ENCODE measurements at places on chromosomes 6 and 20.

DNA sequence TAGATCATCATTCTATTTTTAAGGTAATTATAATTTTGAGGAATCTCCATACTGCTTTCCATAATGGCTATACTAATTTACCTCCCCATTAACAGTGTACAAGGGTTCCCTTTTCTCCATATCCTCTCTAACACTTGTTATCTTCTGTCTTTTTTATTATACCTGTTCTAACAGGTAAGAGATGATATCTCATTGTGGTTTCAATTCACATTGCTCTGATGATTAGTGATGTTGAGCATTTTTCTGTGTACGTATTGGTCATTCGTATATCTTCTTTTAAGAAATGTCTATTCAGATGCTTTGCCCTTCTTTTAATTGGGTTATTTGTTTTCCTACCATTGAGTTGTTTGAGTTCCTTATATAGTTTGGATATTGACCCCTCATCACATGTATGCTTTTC lies 81.6 kb upstream of the SCAF8 start:
- no peak for DNase-seq

GRCh38 chr6:17336425-17336824 lies 55.3 kb downstream of the RBM24 start:
- no peak for DNase-seq

DNA sequence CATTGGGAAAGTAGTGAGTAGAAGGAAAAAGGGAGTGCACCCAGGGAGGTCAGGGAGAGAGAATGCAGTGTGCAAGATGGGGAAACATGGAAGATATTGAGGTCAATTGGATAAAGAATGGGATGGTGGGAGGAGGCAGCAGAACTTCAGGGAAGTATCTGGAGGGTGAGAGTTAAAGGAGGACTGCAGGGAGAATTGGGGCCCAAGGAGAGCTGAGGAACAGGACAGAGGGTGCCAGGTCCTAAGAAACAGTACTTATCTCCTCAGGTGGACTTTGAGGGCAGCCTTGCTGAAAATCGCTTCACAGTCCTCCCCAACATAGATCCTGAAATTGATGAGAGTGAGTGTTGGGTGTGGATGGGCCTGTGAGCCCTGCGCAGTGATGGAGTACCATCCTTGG lies 4.2 kb upstream of the SAPCD1 start:
- no peak for DNase-seq

GRCh38 chr6:63819831-63820230 lies 184.2 kb downstream of the PHF3 start:
- no peak for DNase-seq

DNA sequence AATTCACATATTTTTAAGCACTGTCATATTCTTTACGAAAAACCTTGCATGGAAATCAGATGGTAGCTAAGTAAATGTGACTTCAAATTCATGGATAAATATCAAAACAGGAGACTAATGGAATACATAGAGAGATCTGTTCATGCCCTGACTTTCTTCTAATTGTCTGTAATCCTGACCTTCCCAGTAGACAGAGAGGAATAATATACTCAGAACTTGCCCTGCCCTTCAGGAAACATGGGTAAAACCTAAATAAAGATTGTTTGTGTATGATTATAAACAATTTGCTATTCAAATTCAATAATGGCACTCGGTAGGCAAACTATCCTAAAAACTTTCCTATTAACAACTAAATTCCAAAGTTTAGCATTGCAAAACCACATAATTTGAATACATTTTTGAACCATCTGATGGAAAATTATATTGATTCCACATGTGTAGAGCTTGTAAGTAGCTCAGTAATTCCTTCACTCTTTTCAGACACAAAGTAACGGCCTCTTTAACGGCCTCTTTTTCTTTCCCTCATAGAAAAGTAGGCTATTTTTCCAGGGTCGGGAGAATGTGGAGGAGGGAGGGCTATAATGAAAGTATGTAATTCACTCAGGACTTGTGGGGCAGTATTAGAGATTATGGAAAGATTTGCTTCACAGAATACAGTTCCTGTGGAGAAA lies 227.6 kb downstream of the ALDH8A1 start:
- no peak for DNase-seq

GRCh38 chr6:151690768-151691562 lies 116.5 kb upstream of the ESR1 start:
- DNase-seq = no peak

- DNase-seq = no peak
These were observed 489.8 kb upstream of the SOX4 start for GRCh38 chr6:21103626-21104224.

DNA sequence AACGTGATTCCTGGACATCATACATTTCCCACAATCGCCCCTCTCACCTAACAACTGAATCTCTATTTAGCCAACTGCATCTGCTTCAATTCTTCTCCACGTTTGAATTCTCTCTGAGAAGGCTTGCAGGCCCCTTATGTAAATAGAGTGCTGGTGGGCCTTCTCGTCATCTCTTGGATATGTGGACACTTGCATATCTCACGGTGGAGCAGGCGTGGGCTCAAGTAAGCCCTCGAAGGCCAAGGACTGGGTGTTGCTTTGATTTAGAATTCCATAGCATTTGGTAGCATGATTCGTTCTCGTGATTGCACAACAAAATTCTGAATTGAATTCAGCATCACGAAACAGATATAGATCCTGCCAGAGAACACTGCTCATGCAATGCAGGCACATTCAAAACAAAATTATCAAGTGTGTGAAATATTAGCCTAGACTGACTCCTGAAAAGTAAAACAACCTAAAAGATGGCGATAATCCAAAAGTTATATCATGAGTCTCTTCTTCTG lies 613.6 kb downstream of the TFAP2A start:
- no peak for DNase-seq

GRCh38 chr6:3560211-3560610 lies 103.4 kb upstream of the SLC22A23 start:
- DNase-seq = no peak

DNA sequence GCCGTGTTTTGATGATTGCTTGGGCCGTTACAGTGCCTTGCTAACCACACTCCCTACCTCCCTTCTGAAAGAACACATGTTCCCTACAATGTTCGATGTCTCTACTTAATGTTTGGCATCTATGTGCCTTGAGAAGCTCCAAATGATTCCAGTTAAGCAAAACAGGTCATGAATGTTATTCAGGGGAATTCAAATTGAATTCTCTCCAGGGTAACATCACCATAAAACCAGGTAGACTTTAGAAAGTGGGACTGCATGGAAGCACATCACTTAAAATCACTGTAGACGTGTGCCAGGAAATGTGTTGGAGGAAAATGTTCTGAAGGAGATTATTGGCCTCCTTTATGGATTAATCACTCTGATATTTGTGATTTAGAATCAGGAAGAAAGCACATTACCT lies 128.1 kb downstream of the ADAT2 start:
- no peak for DNase-seq

GRCh38 chr6:143449714-143450452 lies 612 bp downstream of the ADAT2 start:
- peak; percentile 15 for DNase-seq

GRCh38 chr6:45532721-45533210 lies 155.0 kb upstream of the SUPT3H start:
- DNase-seq = no peak

DNA sequence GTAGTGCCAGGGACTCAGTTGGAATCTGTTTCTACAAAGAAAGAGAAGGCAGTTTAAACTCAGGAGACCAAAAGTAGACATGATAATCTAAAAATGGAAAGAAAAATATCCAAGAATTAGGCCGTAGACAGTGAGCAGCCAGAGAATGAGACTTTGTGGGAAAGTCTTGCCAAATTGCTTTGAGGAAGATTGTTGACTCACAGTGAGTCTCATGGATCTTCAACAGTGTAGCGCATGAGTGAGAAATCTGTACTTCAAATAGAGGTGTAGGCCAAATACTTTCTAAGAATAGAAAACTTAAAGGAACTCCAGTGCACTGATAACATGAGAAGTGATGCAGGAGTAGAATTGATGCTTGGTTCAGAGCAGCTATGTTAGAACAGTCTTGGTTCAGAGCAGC lies 284.5 kb downstream of the HTR1B start:
- no peak for DNase-seq

GRCh38 chr6:124963831-124964763 lies 1.9 kb downstream of the RNF217 start:
- DNase-seq = no peak

GRCh38 chr6:132369526-132369925 lies 31.7 kb downstream of the MOXD1 start:
- DNase-seq = no peak

- DNase-seq = peak; percentile 79
These were observed 16.6 kb upstream of the CCDC167 start for GRCh38 chr6:37516076-37516919.

GRCh38 chr6:24207413-24207812 lies 81.4 kb downstream of the NRSN1 start:
- no peak for DNase-seq

- no peak for DNase-seq
These were observed 24.1 kb upstream of the MYLIP start for GRCh38 chr6:16104624-16105433.

GRCh38 chr6:40520678-40521077 lies 66.5 kb downstream of the LRFN2 start:
- DNase-seq = peak; percentile 33

GRCh38 chr20:62217913-62218773 lies 1.9 kb downstream of the HRH3 start:
- no peak for DNase-seq

GRCh38 chr20:59817406-59817805 lies 116.0 kb downstream of the SYCP2 start:
- DNase-seq = peak; percentile 6

DNA sequence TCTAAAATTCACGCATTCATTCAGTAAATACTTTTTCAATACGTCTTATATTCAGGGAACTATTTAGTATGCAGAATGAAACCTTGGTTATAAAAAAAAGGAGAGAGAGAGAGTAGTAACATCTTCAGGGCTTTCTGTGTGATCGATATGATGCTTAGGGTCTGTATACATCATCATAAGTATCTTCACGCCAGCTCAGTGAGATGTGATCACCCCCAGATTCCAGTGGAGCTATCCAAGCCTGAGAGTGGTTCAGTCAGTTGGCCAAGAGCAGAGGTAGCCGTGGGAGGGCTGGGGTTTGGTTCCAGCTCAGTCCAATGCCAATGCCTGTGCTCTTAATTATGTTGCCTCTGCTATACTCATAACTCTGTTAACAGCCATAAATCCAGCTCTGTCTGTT lies 8.6 kb downstream of the CD83 start:
- DNase-seq = no peak

GRCh38 chr20:46087161-46087560 lies 2.6 kb downstream of the NCOA5 start:
- no peak for DNase-seq

DNA sequence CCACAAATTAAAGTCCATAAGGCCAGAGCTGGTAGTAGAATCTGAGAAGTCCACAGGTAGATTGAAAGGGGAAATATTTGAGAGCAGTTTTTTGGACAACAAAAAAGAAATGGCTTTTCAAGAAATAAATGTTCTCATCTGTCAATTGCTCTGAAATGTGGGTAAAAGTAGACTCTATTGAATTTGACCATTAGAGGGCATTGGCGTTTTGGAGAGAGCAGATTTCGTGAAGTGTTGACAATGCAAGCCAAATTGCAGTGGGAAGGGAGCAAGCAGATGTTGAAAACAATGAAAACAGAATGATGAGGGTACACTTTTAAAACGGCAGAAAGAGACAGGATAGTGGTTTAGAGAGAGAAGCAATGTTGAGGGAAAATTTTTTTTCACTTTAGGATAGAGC lies 149.1 kb upstream of the FAM83B start:
- no peak for DNase-seq

DNA sequence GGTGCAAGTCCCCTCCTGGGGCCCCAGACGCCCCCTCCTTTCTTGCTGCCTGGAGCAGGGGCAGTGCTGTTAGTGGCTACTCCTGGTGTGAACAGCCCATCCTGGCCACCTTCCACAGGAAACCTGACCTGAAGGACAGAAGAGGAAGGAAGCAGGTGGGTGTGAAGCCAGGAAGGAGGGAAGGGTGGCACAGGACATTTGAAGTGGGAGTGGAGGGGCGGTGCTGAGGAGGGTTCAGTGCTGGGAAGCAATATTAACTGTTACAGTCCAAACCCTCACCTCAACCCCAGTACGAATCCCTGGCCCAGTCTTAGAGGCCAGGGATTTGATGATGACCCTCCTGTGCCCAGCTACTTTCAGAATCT lies 766 bp downstream of the PRICKLE4 start:
- DNase-seq = no peak

- no peak for DNase-seq
These were observed 82.5 kb upstream of the CTNNBL1 start for GRCh38 chr20:37611346-37611745.

DNA sequence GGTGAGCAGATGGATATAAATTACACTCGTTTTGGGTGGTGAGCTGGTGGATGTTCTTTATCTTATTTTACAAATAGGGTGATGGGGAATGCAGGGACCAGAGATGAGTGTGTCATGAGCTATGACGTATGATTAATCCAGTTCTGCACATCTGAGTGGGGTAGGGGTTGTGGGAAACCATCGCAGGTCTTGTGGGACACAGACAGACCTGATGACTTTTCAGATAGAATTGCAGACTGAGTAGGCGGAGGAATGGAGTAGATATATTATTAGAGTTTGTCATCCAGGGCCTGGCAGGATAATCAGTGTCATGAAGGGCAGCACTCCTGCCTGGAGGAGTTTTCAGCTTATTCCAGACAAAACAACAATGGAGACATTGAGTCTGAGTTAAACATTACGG lies 12.9 kb upstream of the DSP start:
- DNase-seq = no peak

DNA sequence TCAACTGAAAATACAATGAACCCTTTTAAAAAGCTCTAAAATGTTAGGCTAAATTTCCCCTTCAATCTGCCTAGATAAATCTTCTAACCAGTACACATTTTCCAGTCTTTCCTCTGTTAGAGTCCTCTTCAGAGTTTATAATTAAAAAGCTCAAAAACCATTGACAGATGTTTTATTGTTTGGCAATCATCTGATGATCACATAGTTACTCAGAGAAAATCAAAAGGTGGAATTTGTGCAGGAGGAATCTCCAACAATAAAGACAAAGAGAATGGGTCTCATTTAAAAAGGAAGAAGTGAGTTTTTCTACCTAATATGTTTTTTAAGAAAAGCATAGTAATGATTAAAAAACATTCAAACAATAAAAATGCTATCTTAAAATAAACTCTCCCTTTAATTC lies 3.1 kb downstream of the TRAPPC3L start:
- DNase-seq = no peak

- DNase-seq = peak; percentile 75
These were observed 2.0 kb downstream of the ZNF335 start for GRCh38 chr20:45969712-45970634.

DNA sequence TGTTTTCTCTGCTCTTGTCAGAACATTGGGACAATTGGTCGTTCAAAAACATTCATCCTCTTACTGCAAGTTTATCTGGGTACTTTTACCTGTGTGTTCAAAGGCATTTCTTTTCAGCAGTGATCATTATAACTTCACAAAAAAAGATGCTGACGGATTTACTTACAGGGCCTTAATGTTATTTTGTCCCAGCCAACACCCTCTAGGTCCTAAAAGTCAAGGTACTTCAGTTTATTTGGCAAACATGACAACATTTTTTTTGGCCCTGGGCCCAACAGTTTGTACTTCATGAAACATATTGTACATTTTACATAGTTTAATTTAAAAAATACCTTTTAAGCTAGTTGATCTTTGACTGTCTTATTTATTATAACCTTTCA lies 241.2 kb upstream of the TAB2 start:
- no peak for DNase-seq

Measured in SK-N-SH (cell line).